ENCODE measurements at places on chromosomes 11 and 22.

GRCh38 chr11:120054016-120054752 lies 83.7 kb downstream of the TRIM29 start:
- no peak for DNase-seq

GRCh38 chr22:37739611-37740049 lies 42.8 kb downstream of the TRIOBP start:
- DNase-seq = no peak

GRCh38 chr11:129980086-129980485 lies 22.5 kb downstream of the PRDM10 start:
- DNase-seq = no peak

DNA sequence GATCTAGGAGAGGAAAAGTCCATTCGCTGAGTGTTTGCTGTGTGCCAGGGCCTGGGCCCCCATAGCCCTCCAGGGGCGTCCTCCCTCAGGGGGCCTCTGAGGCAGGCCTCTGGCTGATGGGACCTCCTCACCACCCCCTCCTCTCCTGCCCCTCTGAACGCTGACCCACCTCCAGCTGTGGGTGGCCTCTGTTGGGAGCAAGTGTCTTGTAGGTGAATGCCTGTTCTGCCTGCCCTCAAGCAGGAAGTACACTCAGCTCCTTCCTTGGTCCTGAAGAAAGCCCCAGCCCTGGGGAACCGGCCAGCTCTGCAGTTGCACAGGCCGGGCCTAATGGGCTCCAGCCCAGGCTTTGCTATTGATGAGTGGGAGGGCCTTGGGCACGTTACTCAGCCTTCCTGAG lies 3.5 kb downstream of the MYO7A start:
- no peak for DNase-seq

GRCh38 chr11:43982421-43982820 lies 40.0 kb downstream of the C11orf96 start:
- DNase-seq = no peak

DNA sequence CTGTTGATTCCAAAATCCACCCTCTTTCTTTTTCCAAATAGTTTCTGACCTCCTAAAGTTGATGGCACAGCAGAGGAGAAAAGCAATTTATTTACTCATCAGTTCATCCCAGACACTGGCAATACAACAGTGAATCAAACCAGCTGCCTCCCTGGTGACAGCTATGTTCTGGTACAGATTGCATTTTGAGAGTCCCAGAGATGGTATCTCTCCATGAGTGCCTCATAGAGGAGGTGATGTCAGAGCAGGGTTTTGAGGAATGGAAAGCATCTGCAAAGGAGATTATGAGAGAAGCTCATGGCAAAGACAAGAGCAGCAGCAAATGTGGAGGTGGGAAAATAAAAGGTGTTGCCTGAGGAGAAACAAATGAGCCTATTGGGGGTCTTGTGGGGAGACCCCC lies 377.2 kb downstream of the MN1 start:
- peak; percentile 62 for DNase-seq

- no peak for DNase-seq
Measured at GRCh38 chr11:126440276-126440675, 84.8 kb downstream of the ST3GAL4 start.

Data from amniotic stem cell (primary cell).